Stimulated activated CD4-positive, alpha-beta T cell treated with anti-CD3 and anti-CD28 coated beads, Interleukin-1b, Interleukin-23, amount 100 ng/mL, for 48 hours (primary cell): ENCODE measurements at places on chromosomes 16 and 17.

GRCh38 chr16:17342031-17342430 lies 128.7 kb downstream of the XYLT1 start:
- DNase-seq = no peak

DNA sequence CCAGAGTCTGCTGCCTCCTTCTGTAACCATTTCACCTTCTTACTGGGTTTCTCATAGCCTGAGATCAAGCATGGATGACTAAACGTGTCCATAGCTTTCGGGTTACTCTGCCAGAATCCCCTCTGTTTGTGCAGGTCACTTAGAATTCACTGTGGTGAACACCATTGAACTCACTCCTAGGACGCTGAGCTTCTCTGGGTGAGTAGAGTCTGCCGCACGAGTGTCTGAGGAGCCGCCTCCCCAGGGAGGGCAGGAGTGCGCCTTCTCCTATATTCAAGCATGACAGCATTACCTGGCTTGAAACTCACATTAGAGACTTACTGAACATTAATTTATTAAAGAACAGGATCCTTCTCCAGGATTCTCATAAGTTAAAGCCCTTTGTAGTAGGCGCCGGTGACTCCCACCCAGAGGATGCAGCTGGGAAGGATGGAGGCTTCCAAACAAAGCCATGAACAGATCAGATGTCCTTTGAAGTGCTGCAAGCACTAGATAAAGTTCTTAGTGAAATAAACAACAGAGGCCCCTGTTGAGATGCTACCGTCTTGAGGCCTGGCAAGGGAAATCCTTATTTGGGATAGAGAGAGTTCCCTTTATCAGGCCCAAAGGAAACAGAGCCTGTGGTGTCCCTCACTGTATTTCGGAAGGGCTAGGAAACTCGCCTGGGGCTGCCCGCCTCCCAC lies 144.6 kb upstream of the PLCG2 start:
- no peak for DNase-seq

GRCh38 chr16:1784977-1785845 lies 2.5 kb downstream of the NUBP2 start:
- no peak for DNase-seq

GRCh38 chr17:5118219-5118618 lies 2.4 kb downstream of the USP6 start:
- DNase-seq = no peak

DNA sequence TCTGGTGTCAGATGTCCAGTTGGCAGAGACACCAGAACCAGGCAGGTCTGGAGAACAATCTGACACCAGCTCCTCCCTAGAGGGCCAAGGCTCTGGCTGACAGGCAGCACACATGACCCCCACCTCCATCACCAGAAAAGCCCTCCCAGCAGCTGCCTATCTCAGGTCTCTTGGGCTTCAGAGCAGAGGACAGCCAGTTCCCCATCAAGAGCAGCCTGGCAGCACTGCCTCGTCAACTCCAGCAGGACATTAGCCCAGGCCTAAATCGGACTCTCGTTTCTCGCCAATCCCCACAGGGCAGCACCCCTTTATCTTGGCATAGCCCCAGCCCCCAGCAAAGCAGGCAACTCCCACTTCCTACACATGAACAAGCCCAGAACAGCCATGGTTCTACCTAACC lies 4.4 kb downstream of the JUP start:
- no peak for DNase-seq

- no peak for DNase-seq
Observed at GRCh38 chr16:309476-309875, 26.5 kb downstream of the PDIA2 start.

DNA sequence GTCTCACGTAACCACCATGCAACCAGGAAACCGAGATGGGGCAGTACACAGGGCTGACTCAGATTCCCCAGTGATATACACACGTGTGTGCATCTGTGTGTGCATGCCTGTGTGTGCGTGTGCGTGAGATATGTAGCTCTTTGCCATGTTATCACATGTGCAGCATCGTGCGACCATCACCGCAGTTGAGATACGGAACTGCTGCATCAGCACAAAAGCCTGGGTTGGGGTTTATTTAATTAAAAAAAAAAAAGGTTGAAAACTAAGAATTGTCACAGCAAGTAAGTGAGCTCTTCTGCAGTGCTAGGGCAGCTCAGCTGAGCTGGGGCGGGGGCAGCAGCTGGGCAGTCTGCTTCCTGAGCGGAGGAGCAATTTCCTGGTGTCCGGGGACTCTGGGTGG lies 152.5 kb downstream of the RBFOX3 start:
- no peak for DNase-seq

- DNase-seq = no peak
Observed at GRCh38 chr17:2723997-2724783, 12.6 kb upstream of the CLUH start.

DNA sequence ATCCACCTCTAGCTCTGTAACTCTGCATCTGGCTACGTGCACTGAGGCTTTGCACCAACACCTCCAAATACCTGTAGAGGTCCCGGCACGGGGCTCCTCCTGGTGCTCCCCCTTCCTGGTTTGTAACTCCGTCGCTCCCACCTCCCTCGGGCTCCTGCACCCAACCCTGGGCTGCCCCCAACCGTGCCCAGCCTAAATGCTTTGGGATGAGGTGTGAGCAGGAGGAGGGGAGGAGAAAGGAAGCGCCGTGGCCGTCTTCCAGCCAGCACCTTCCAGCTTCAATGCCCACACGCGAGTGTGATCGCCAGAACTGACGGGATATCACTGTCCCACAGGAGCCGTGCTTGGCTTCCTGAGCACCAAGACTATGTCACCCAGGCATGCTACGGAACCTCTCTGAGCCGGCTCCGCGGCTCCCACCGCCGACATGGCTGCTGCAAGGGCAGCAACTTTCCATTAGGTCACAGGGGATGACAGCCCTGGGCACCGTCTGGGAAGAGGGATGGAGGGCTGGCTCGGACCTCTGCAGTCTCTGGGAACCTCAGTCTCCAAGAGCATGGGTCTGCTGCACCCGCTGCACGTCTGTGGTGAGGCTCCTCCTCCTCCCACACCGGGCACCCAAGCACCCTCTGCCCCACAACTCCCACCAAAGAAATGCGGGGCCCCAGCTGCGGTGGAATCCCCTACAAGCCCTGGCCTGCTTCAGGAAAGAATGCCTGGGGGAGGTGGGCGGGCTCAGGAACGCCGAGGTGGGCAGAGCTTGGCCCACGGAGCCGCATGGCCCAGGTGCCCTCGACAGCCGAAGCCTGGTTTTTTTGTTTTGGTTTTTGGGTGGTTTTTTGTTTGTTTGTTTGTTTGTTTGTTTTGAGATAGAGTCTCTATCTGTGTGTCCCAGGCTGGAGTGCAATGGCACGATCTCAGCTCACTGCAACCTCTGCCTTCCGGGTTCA lies 6.4 kb upstream of the SLC38A10 start:
- no peak for DNase-seq

- DNase-seq = no peak
Observed at GRCh38 chr16:15996432-15997109, 47.2 kb downstream of the ABCC1 start.

GRCh38 chr16:17519101-17519955 lies 48.6 kb upstream of the XYLT1 start:
- DNase-seq = no peak

GRCh38 chr17:192666-193425 lies 11.4 kb upstream of the DOC2B start:
- no peak for DNase-seq

DNA sequence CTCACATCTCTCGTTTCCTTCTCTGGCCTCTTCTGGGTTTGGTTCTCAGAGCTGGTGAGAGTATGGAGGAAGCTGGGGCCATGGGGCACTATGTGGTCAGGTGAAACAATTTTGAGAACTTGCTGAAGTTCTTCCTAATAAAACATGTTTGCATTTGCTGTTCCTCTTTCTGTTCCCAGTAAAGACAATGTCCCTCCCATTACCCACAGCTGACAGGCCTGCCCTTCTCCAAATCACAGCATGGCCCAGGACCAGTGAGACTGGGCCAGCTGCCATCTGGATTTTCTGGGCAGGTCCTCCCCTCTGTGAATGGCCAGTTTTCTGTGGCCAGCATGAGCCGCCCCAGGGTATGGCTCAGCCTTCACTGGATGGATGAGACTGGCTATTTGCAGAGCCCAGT lies at the start of gene CD300H:
Gene CD300H (minus strand): TSS at position 113 of the 400 bp plus-strand sequence.
- DNase-seq = no peak

GRCh38 chr16:55251151-55251550 lies 72.9 kb upstream of the IRX6 start:
- DNase-seq = no peak

DNA sequence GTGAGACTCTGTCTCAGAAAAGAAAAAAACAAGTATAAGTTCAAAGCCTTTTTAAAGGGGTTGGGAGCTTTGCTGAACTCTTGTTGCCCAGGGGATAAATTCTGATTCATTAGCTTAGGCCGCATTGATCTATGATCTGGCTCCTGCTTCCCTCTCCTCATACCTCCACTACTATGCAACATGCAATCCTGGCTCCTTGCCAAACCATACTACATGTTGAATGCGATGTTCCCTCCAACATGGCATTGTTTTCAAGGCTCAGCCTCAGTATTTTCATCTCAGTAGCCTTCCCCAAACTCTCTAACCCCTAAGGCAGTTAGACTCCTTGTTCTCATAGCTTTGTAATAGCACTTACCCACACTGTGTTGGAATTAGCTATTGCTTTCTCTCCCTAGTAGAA lies 6.2 kb downstream of the REXO5 start:
- no peak for DNase-seq
